ENCODE measurements at places on chromosomes 13 and 19. TPM values are rescaled to one million over a fixed set of nuclear protein-coding genes. Genes with fewer than 3 reads are reported as not detected.
A peak's percentile ranks its signal among the peaks of the same experiment; 100 is the strongest.

- H3K4me3 ChIP-seq: no peak overlapping the region
- no peak for DNase-seq
- H3K36me3 ChIP-seq: no peaks in the 10 kb centered on the region
- no peaks in the 10 kb centered on the region for H3K27me3 ChIP-seq
Measured at GRCh38 chr19:51789061-51789795, 5.7 kb upstream of the FPR3 start.

GRCh38 chr19:49356382-49356781 is 5.8 kb downstream of the TEAD2 start:
- DNase-seq: no peak
- H3K36me3 ChIP-seq: no peaks in the 10 kb centered on the region
- no peak overlapping the region for H3K27ac ChIP-seq

GRCh38 chr13:76879203-76879882 is 6.9 kb downstream of the KCTD12 start:
- H3K27ac ChIP-seq: peak overlapping the region; percentile 0
- H3K27me3 ChIP-seq: peaks cover 14% of the 10 kb centered on the region
- H3K4me1 ChIP-seq: peaks cover 4% of the 10 kb centered on the region
- no peak overlapping the region for H3K4me3 ChIP-seq

GRCh38 chr13:27578121-27579030 is 42.0 kb downstream of the LNX2 start:
- H3K4me1 ChIP-seq: peaks cover 7% of the 10 kb centered on the region
- no peaks in the 10 kb centered on the region for H3K36me3 ChIP-seq
- no peak for DNase-seq
- no peaks in the 10 kb centered on the region for H3K27me3 ChIP-seq

DNA sequence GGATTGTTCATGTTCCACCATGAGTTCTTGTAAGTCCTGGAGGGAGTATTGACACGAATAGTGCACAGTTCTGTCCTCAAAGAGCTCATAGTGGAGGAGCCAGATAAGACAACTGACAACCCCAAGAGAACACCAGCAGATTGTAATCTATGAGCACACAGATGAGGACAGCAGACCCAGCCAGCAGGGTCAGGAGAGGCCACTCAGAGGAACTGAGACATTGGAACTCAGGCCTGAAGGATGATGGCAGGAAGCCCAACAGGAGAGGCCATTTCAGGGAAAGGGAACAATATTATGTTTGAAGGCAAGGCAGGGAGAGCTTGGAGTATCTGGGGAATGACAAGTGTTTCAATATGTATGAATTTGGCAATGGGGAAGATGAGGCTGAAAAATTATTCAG is 63.7 kb upstream of the IPO5 start:
- H3K27me3 ChIP-seq: no peaks in the 10 kb centered on the region
- H3K4me1 ChIP-seq: no peaks in the 10 kb centered on the region
- H3K27ac ChIP-seq: no peak overlapping the region
- no peaks in the 10 kb centered on the region for H3K36me3 ChIP-seq
- DNase-seq: no peak
- no peak overlapping the region for H3K4me3 ChIP-seq

DNA sequence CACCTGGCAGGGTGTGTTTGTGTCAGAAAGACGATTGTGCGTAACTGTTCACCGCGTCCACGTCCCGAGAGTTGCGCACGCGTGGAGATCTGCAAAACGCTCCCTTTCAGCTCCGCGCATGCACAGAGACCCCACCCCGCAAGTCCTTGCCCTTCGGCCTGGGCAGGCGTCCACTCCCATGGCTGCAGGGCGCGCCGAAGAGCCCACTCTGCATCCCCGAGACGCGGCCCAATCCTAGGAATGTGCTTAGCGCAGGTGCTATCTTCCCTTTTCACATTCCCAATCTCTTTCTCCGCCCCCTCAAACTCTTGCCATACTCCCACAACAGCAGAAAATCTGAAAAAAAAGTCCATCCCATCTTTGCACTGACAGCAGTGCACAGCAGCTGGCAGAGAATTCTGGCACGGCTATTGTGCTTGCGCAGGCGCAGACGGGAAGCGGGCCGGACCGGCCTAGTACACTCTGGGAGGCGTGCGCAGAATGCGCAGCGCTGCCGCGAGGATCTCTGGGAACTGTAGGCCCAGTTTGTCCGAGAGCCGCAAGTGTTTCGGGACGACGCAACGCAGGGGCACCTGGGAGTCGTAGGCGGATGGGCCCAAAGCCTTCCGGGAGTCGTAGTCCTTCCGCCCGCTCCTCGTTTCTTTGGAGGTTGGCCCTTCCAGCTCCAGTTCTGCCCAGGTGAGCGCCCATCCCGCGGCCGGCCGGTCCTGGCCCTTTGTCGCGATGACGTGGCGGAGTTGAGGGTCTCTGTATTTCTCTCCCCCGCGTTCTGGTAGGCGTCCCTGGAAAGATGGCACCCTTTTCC is 23.1 kb downstream of the ZNF175 start:
- no peaks in the 10 kb centered on the region for H3K27me3 ChIP-seq
- peak; percentile 97 for DNase-seq
- H3K4me3 ChIP-seq: peak overlapping the region; percentile 80
- H3K36me3 ChIP-seq: no peaks in the 10 kb centered on the region
- peaks cover 22% of the 10 kb centered on the region for H3K4me1 ChIP-seq
- peak overlapping the region; percentile 61 for H3K27ac ChIP-seq

DNA sequence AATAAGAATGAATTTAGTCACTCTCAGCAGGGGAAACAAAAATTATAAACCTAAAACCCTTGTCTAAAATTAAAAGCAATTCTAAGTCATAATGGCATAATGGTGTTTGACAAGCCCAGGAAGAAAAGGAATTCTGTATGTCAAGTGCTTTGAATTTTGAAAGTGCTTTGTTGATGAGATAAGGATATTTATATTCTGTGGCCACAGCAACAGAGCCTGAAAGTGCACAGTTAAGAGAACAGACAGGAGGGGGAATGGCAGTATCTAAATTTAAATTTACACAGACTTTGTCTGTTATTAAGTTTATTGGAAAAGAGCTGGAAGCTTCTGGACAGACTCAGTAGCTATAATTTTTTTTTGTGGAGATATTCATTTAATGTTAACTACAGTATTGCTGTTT is 69.8 kb downstream of the OLFM4 start:
- no peak overlapping the region for H3K4me3 ChIP-seq
- DNase-seq: no peak
- no peaks in the 10 kb centered on the region for H3K4me1 ChIP-seq

GRCh38 chr13:94505730-94506129 is 26.2 kb upstream of the DCT start:
- no peaks in the 10 kb centered on the region for H3K4me1 ChIP-seq
- H3K27ac ChIP-seq: no peak overlapping the region
- DNase-seq: no peak
- no peak overlapping the region for H3K4me3 ChIP-seq
- H3K36me3 ChIP-seq: no peaks in the 10 kb centered on the region

SGCG gene
- not detected for total RNA-seq

- no peak overlapping the region for H3K4me3 ChIP-seq
- H3K36me3 ChIP-seq: peaks cover 9% of the 10 kb centered on the region
- no peaks in the 10 kb centered on the region for H3K4me1 ChIP-seq
Measured at GRCh38 chr19:48136547-48136946, 25.9 kb upstream of the PLA2G4C start.

- H3K4me1 ChIP-seq: no peaks in the 10 kb centered on the region
- H3K36me3 ChIP-seq: no peaks in the 10 kb centered on the region
- no peak overlapping the region for H3K27ac ChIP-seq
- H3K4me3 ChIP-seq: no peak overlapping the region
Measured at GRCh38 chr13:24116131-24116530, 44.4 kb upstream of the SPATA13 start.

DNA sequence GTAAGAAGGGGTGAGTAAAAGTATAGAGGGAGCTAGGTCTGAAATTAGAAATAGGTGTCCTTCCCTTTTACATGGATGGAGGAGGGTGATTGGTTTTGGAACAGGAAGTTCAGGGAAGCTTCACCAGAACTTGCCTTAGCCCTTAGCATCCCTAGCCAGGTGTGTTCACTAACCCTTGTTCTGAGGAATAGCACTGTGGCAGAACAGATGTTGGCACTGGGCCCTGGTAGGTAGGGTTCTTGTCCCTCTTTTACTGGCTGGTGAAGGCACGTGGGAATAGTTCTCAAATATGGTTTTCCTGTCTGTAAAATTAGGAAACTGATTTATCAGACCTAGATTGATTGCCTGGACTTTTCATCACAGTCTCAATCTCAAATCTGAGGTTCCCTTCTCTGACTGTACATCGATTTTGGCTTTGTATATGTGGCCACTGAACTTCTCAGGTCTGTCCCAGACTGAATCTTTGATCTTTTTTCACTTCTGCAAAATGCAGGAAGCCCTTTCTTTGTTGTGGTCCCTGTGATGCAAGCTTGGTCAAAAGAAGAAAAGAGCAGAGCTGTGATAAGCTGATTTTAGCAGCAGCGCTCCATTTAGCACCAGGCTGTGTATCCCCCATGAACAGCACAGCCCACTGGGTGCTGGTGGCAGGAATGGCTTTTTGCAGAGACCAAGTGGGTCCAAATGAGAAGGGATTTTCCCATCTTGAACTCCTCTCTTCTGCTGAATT is 86.2 kb upstream of the HTR2A start:
- H3K27me3 ChIP-seq: peaks cover 3% of the 10 kb centered on the region
- peak; percentile 9 for DNase-seq
- no peaks in the 10 kb centered on the region for H3K36me3 ChIP-seq
- H3K4me1 ChIP-seq: peaks cover 8% of the 10 kb centered on the region
- H3K4me3 ChIP-seq: no peak overlapping the region

DNA sequence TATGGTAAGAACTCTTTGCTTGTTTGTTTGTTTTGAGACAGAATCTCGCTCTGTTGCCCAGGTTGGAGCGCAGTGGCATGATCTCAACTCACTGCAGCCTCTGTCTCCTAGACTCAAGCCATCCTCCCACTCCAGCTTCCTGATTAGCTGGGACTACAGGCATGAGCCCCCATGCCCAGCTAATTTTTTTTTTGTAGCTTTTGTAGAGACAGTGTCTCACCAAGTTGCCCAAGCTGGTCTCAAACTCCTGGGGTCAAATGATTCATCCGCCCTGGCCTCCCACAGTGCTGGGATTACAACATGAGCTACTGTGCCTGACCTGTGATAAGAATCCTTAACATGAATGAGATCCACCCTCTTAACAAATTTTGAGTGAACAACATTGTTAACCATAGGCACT is 183.9 kb upstream of the TSHZ3 start:
- no peak for DNase-seq
- no peaks in the 10 kb centered on the region for H3K36me3 ChIP-seq
- no peaks in the 10 kb centered on the region for H3K27me3 ChIP-seq
- no peak overlapping the region for H3K27ac ChIP-seq
- no peak overlapping the region for H3K4me3 ChIP-seq
- H3K4me1 ChIP-seq: no peaks in the 10 kb centered on the region

DNA sequence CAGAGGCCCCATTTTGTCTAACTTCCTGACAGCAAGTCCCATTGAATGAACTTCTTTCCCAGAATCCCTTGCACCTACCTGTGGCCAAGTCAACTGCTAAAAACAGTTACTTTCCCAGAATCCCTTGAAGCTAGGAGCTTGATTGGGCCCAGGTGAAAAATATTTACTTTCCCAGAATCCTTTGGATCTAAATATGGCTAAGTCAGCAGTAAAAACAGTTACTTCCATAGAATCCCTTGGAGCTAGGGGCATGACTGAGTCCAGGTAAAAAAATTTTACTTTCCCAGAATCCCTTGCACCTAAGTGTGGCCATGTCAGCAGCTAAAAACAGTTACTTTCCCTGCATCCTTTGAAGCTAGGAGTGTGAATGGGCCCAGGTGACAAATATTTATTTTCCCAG is 13.2 kb upstream of the MEIS3 start:
- H3K36me3 ChIP-seq: no peaks in the 10 kb centered on the region
- no peak overlapping the region for H3K27ac ChIP-seq
- H3K27me3 ChIP-seq: peaks cover 28% of the 10 kb centered on the region

KRTDAP gene
- not detected for total RNA-seq

GRCh38 chr13:35496761-35497386 is 20.4 kb upstream of the MAB21L1 start:
- no peak overlapping the region for H3K27ac ChIP-seq
- H3K27me3 ChIP-seq: no peaks in the 10 kb centered on the region
- DNase-seq: no peak
- H3K4me1 ChIP-seq: no peaks in the 10 kb centered on the region

DNA sequence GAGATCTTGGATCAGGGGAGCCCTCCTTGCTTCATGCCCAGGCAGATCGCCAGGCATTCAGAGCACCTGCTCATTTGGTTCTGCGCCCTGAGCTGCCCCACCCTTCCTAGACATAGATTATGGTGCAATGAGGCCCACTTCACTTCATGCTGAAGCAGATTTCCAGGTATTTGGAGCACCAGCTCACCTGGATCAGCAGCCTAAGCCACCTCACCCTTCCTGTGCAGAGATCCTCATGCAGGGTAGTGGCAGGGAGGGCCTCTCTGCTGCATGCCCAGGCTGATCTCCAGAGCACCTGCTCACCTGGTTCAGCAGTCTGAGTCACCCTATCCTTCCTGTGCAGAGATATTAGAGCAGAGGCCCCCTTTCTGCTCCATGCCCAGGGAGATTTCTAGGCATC is 1966.1 kb downstream of the PCDH9 start:
- H3K4me1 ChIP-seq: no peaks in the 10 kb centered on the region
- no peak overlapping the region for H3K4me3 ChIP-seq
- no peak overlapping the region for H3K27ac ChIP-seq

GRCh38 chr19:8361921-8362793 is 1.8 kb upstream of the ANGPTL4 start:
- no peak overlapping the region for H3K4me3 ChIP-seq
- H3K27me3 ChIP-seq: peaks cover 5% of the 10 kb centered on the region
- H3K4me1 ChIP-seq: peaks cover 18% of the 10 kb centered on the region
- no peaks in the 10 kb centered on the region for H3K36me3 ChIP-seq
- DNase-seq: no peak

ZNF266 gene
- 108 TPM for total RNA-seq

Data from natural killer cell (primary cell).